ENCODE measurements at places on chromosomes 4 and X.

DNA sequence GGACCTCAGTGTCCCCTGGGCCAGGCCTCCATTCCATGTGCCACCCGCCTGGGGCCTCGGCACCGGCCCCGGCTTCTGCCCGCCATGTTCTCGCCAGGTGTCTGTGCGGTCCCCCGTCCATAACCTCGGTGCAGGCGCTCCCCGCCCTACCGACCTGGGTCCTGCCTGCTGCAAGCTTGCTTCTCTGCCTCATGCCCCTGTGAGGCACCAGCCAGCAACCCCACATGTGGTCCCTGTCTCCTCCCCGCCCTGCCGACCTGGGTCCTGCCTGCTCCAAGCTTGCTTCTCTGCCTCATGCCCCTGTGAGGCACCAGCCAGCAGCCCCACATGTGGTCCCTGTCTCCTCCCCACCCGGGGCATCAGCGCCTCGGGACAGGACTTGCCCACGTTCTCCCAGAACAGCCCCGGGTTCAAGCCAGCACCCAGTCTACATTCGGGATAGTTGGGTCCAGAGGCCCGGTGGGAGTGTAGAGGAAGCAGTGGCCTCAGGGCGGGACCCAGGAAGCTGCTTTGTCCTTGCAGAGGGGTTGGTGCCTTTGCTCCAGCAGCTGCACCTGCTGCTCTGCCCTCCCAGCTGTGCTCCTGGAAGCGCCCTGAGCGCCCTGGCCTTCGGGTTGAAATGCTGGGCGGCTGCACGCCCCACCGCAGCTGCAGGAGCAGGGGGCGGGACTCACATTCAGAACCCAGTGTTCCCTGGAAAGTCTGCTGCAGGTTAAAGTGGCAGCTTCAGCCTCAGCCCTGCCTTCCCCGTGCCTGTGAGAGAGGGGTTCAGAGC lies 20.1 kb upstream of the UVSSA start:
- no peak for DNase-seq

DNA sequence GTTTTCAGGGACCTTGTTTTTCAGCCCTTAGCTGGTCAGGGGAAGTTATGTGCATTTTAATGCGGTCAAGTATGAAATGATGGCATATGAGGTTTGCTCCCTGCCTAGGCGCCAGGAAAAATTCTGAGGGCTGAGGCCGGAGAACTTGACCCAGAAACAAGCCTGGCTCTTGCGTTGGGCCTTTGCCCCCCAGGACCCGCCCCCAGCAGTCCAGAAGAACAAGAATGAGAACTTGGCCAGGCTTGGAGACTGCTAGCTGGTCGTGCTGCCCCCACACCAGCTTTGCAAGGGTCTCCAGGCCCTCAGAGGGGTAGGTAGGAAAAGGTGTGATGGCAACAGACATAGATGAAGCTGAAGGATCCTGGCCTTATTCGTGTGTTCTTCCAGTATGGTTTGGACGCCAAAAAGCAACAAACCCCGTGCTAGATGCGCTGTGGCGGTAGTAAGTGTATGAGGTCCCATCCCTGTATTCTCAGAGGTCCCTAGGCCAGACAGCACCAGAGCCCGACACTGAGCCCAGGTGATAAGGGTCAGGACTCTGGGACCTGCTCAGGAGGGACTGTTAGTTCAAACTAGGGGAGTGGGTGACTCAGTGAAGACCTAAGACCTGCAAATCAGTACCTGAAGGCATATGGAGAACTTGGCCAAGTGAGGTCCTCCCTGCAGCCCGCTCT lies 10.5 kb downstream of the NKX3-2 start:
- DNase-seq, result no peak

GRCh38 chr4:24328310-24328709 lies 256.0 kb downstream of the DHX15 start:
- no peak for DNase-seq

DNA sequence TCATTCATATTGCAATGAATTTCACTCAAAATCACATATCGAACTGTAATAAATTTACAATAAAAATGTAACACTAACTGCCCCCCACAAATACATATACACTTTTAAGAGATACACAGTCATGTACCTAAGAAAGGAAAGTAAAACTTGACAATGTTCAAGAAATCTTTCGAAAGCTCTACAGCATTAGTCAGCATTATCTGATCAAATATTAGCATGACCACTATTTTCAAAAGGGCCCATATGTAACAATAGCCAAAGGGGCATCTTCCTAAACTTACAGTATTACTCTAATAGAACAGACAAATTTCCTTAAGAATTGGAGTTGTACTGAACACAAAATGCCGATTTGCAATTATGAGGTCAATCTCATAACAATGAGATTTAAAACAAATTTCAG lies 51.8 kb downstream of the STX18 start:
- DNase-seq, result no peak

GRCh38 chrX:40094041-40094899 lies 3.5 kb downstream of the BCOR start:
- no peak for DNase-seq

DNA sequence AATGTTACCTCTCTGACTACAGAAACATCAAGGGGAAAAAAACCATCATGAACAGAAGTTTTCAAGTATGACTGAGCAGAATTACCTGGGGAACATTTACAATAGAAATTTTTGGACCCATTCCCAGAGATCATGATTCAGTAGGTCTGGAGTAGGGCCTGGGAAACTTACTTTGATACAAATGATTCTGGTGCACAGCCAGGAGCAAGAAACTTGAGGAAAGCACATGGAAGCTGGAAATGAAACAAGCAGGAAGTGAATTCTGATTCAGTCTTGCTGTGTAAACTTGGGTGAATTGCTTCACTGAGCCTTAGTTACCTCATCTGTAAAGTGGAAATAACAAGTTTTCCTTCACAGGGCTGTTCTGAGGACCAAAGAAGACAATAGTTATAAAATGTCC lies 192.5 kb upstream of the TAPT1 start:
- DNase-seq, result no peak

- no peak for DNase-seq
Observed at GRCh38 chr4:138494931-138495330, 252.8 kb upstream of the SLC7A11 start.

- no peak for DNase-seq
Observed at GRCh38 chr4:88908521-88908920, 148.5 kb downstream of the FAM13A start.

DNA sequence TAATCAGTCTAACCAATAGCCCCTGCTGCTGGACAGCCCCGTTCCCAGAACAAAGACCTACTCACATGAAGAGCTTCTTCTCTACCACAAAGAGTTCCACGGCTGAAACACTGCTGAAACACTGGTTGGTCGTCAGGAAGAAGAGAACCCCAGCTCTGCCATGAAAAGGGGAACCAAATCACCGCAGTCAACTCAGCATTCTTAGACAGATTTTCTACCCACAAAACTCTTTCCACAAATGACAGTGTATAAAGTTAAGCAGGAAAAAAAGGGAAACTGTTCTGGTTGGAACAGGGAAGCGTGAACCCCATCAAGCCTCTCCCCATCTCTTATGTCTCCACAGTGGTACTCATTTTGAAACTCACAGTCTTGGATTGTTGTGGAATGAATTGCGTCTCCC lies 57.3 kb downstream of the ABCG2 start:
- DNase-seq, result no peak

GRCh38 chrX:19097553-19098283 lies 24.6 kb downstream of the ADGRG2 start:
- DNase-seq, result no peak

DNA sequence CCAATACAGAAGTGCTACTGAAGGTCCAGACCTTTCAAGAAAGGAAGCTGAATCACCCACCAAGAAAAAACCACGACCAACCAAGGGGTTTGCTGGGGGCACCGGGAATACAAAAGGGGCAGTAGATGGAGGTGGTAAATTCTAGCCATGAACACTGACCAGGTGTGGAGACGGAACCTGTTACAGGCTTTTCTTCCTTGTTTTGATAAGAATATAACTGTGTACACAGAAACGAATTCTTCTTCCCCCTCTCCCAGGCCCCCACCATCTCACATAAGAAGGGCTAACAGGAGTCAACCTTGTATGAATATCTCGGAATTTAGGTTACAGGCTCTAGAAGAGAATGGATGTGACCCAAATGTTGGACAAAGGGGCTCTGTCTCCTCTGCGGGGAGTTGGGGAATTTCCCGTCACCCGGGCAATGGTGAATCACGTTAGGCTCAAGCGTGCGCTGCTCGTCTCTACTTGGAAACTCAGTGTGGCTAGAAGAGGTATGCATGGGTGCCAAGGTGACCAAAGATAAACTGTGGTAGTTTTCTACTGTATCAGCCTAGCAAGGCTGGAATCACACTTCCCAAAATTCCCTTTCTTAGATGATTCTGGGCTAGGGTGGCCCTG lies 87.0 kb downstream of the AFAP1 start:
- DNase-seq, result no peak

- DNase-seq, result no peak
Observed at GRCh38 chr4:132863619-132864018, 285.5 kb upstream of the PCDH10 start.

All from stimulated activated effector memory CD8-positive, alpha-beta T cell treated with anti-CD3 and anti-CD28 coated beads, Interleukin-12 subunit alpha, Interleukin-12 subunit beta, amount 100 ng/mL, for 72 hours (primary cell).